Iris pigment epithelial cell (primary cell): ENCODE measurements at places on chromosomes 1 and 21.

GRCh38 chr1:65036570-65037051 lies 70.3 kb upstream of the JAK1 start:
- no peak for DNase-seq

DNA sequence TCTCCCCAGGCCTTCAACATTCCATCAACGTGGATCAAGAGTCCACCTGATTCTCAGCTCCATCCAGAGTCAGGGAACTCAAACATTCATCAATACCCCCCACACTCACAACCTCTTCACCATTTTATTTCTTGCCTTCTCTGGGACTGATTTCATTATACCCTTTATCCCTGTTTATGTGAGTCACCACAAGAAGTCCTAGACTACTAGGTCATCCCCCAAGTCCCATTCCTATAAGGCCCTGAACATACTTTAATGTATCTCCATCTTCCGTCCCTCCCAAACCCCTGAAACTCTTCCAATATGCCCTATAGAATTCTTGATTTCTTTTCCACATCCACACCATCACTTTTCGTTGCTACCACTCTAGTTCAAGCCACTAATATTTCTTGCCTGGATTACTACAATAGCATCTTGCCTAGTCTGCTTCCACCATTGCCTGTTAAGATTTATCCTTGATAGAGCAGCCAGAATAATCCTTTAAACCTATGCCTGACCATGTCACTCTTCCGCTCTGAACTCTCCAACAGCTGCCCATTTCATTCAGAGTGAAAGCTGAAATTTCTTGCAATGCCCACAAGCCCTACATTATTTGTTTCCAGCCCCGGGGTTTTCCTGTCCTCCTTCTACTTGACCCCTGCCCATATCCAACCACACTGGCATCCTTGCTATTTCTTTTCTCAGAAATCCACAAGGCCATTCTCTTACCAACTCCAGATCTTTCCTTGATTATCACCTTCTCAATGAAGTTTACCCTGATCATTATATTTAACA lies 9.4 kb upstream of the SAMD13 start:
- peak; percentile 17 for DNase-seq

DNA sequence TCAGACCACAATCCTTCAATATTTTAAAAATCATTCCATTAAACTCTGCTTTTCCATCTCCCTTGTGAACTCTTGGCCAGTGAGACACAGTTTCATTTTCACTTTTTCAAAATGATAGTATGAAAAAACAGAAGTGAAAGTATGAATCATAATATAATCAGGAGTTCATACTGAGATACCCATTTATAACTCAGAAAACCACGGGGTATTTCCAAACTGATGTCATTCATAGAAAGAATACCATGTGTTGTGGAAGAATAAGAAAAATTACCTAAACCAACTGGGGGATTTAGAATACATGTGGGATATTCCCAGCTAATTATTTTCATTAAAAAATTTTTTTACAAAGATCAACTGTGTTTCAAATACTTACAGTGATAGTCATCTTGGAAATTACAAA lies 149.9 kb downstream of the MRPL39 start:
- DNase-seq: peak; percentile 87

DNA sequence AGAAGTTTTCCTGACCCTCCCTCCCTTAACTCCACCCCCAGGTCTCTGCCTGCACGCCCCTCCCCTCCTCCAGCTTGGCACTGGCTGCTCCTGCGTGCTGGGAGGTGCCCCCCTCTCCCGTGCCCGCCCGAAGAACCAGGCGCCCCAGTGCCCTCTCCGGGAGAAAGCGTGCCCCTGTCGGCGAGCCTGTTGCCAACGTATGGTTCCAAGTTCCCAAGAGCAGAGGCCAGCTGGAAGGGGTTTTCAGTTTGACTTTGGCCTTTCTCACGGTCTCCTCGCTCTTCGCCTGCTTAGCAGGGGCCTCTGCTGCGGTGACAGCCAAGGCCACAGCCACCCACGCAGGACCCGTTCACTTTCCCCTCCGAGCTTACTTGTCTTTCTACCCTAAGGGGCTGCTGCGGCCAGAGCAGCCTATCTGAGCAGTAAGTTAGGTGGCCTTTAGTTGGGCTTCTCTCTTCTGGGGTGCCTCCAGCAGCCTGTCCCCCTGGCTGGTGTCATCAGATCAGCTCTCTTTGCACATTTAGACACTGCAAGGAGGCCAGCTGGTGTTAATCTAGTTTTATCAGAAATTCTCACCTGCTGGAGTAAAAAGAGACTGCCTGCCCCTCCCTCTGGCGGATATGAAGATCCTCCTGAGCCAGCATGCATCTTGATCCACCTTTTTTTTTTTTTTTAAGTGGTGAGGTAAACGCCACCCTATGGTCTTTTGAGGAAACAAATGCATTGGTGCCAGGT lies 1.5 kb downstream of the STUM start:
- DNase-seq: no peak

GRCh38 chr1:92310185-92310597 lies 11.3 kb downstream of the RPAP2 start:
- DNase-seq: peak; percentile 39

- no peak for DNase-seq
Observed at GRCh38 chr1:17004466-17005364, 7.0 kb downstream of the ATP13A2 start.

- DNase-seq: peak; percentile 89
Observed at GRCh38 chr1:167095368-167095767, 1.5 kb downstream of the STYXL2 start.

- peak; percentile 54 for DNase-seq
Observed at GRCh38 chr1:187264995-187265602, 436.4 kb downstream of the PLA2G4A start.

DNA sequence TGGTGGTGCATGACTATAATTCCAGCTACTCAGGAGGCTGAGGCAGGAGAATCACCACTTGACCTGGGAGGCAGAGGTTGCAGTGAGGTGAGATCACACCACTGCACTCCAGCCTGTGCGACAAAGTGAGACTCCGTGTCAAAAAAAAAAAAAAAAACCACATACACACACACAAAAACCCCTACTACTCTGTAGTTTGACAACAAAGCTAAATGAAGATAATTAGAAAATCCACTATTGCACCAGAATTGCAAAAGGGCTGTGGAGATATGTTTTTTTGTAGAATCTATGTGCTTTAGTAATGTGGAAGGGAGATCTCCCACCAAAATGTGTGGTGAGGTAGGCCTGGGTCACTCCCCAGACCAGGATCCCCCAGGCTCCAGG lies 32.2 kb upstream of the KHDRBS1 start:
- no peak for DNase-seq

- no peak for DNase-seq
Observed at GRCh38 chr21:38494251-38494642, 4.0 kb downstream of the ERG start.

- DNase-seq: peak; percentile 94
Observed at GRCh38 chr1:41851589-41851988, 67.1 kb downstream of the HIVEP3 start.

GRCh38 chr1:226643611-226644540 lies 95.2 kb downstream of the ITPKB start:
- DNase-seq: no peak

DNA sequence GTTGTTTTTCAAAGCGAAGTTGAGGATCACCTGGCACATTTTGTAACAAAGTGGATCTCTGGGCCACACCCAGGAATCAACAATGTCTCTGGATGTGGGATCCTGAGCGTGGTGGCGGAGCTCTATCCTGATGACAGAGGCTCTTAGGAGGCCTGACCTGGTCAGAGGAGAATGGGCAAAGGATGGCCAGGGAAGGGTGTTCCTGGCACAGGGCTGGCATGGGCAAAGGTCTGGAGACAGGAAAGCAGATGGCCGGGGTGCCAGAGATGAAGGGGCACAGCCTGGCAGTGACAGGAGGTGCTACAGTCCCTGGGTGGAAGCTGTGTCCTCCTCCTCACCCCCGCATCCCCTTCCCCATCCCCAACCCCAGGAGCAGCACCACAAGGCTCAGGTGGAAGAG lies 20.0 kb upstream of the MFN2 start:
- DNase-seq: no peak

GRCh38 chr1:48853006-48853405 lies 76.3 kb upstream of the BEND5 start:
- peak; percentile 53 for DNase-seq

DNA sequence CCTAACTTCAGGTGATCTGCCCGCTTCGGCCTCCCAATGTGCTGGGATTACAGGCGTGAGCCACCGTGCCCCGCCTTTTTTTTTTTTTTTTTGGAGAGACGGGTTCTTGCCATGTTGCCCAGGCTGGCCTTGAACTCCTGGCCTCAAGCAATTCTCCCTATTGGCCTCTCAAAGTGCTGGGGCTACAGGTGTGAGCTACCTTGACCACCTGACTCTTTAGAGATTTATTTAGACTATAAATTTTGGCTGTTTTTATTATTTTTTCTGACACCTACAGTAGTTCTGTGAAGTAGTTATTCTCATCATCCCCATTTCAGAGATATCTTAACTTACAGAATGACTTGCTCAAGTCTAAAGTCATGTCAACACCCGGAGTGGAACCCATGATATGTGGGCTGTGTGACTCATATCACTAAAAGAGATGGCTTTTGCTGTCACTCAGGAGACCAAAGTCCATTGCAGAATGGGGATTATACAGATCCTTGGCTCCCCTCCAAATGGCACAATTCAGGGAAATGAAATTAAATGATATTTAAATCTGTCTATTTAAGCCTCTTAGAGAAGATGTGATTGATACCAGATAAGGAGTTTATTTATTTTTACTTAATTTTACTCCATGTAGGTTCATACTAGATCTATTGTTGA lies 93.2 kb downstream of the CTH start:
- peak; percentile 60 for DNase-seq

DNA sequence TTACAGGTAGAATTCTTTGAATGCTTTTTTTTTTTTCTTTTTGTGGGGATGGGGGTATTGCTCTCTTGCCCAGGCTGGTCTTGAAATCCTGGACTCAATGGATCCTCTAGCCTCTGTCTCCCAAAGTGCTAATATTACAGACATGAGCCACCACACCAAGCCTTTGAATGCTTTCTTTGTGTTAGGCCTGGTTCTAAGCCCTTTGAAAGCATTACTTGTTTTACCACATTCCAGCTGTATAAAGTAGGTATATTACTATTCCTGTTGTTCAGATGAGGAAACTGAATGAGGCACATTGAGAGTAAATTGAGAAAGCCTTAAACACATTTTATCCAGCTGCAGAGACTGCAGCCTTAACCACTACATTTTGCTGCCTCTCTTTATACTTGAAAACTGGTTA lies 841.8 kb upstream of the ADGRL4 start:
- no peak for DNase-seq

GRCh38 chr1:61078618-61079295 lies 3.6 kb upstream of the NFIA start:
- DNase-seq: no peak

DNA sequence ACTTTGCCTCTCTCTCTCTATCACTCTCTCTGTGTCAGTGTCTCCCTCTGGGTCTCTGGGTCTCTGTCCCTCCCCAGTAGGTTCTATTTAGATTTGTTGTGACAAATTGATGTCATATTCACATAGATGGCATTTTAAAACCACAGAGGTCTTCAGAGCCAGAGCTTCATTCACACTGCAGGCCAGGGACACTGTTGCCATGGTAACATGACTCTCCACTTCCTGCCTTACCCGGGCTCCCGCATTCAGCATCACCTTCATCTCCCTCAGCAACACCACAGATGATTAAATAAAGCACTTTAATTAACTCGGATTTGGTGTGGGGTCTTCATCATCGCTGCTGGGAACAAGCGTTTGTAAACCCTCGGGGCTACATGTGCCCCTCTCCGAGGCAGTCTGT lies 132.6 kb downstream of the ETS2 start:
- DNase-seq: peak; percentile 46

DNA sequence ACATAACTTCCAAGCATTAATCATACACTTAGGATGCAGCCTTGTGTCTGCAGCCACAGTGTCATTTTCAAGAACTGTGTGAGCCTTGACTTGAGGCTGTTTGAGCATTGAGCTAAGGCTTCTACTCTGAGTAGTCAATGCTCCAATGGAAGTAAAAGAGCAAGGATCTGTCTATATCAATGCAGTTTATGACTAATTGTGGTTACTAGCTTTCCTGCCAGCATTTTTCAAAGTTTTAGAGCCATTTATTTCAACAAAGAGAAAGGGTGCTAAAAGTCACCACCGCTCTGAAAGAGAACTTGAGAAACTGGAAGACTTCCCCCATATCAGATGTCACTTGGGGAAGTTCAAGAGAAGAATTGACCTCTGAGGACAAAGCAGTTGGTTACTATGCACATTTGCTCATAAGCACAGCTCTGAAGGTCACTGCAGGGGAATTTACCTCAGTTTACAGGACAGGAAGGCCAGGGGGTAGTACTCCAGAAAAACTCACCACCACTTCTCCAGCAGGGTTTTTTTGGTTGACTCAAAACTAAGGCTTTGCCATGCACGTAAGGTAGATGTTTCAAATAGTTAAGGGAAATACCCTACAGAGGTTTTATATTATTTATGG lies 24.5 kb upstream of the RGS1 start:
- DNase-seq: peak; percentile 92

GRCh38 chr1:147700042-147701006 lies 30.0 kb upstream of the ACP6 start:
- peak; percentile 67 for DNase-seq

DNA sequence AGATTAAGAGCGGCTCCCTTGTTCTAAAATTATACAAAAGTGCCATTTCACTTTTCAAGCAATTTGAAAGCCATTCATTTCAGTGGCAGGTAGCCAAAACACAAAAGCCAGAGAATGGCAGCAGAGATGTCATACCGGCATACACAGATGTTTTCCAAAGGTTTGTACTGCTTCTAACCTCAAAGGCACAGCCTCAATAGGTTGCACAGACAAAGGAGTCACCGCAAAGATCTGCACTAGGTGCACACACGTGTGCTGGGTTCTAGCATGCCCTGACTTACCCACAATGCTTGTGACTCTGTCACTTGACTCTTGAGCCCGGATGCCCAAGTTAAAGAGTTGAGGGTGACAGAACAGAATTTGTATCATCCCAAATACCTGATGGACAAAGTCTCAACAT lies 448.9 kb upstream of the ADGRL2 start:
- DNase-seq: no peak
